ENCODE measurements at places on chromosomes 1 and 21.

DNA sequence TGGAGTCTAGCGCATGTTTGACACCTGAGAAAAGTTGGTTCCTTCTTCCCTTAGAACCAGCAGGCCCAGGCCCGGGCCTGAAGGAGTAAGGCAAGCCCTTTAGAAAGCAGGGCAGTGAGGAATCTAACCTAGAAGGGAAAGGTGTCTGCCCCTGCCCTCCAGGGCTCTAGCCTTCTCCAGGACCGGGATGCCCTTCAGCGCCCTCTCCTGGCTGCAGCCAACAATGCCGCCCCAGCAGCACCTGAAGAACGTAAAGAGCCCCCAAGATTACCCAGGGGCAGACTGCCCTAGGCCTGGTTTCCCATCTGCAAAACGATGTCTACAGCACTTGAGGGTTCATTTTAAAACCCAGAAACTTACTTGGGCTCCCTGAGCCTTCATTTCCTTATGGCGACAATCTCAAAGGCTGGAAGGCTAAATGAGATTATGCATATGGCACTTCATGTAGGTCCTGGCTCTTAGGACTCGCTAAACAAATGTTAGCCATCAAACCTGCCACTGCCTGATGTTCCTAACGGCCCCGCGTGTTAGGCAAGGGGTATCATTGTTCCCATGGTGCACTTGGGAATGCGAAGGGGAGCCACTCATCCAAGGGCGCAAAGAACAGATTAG is 106.7 kb upstream of the KLHDC7A start:
- DNase-seq: no peak

- no peak for DNase-seq
Observed at GRCh38 chr1:9505143-9505542, 34.1 kb upstream of the SLC25A33 start.

DNA sequence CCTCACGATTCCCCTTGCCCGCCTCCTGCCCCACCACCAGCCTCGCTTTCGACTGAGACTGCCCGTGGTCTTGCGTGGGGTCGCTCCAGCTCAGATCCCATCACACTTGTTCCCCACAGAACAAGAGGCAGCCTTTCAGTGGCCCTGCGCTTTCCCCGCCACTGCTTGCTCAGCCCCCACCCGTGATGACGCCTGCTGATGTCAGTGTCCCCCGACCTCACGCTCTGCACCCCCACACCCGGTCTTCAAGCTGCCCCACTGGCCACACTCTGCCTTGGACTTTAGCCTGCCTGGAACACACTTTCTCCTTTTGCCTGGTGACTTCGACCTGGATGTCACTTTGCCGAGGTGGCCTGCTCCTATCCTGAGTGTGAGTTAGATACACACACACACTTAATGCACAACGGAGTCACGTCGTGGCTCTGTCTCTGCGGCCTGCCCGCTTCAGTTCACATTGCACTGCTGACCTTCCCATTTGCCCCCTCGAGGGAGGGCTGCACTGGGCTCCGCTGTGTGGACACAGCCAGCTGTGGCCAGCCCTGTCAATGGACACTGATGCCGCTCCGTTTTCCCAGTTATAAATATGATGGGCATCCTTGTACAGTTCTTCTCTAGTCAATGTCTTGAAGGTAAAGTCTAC is 13.0 kb downstream of the AGPAT3 start:
- no peak for DNase-seq

DNA sequence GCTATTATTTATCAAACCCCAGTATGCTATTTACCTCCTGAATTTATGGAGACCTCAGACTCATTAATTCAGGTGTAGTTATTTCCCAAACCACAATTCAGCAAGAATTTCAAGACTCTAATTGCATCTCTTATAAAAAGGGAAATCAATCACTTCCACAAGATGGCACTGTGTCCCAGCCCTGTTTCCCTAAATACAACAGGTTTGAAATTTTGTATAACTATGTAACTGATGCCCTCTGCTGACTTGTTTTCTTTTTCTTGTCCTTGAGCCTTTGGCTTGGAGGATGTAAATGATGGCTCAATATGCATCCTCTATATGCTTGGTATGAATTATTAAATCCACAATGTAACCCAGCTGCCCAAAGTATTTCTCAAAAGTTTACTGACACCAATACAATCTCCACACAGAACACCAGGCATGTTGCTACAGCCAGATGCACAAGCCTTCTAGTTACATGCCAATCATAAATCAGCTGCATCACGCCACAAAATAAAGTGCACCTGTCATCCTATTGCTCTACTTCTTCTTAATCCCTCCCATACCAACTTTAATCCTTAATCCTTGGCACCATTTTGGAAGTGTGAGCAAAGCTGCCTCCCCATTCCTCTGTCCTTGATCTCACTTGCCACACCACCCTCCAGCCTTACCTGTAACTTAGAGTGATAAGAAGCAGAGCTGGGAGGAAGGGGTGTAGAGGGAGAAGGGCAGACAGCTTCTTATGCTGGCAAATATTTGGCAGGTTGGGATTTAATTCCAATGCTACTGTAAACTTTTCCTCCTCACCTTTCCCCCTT is 9.0 kb downstream of the C1orf105 start:
- no peak for DNase-seq

DNA sequence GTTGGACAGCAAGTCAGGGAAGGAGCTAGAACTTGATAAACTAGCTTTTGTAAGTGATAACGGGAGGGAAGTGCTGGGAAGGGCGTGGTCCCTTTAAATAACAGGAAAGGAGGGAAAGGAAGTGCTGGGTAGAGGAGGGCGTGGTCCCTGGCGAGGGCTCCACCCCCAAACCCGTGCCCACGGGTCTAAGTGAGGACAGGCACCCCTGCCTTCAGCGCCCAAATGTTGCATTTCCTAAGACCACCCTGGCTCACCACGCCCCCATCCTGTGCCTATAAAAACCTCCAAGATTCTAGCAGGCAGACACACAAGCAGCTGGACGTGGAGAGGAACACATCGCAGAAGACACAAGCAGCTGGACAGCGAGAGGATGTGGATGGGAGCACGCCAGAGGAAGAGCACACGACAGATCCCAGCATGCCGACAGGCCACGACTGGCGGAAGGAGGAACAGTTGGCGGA is 58.5 kb downstream of the PALMD start:
- DNase-seq: no peak

GRCh38 chr21:27614231-27614630 is 647.3 kb upstream of the ADAMTS5 start:
- no peak for DNase-seq

DNA sequence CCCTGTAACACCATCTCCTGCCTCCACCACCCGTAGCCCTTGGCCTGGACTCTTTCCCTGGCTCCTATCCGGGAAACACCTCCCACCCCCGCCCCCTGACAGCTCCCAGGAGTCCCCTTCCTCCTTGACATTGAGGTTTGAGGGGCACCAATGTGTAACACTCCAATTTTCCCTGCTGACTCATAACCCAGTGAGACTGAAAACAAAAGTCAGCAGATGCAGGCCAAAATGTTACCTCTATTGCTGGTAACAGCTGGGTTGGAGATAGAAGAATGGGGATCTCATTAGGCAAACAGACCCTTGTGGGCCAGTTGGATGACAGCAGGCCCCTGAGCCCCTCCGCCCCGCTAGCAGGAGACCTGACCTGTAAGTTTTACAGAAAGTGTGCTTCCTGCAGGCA is 237.2 kb downstream of the KAZN start:
- DNase-seq: no peak

GRCh38 chr1:71224741-71225377 is 144.0 kb upstream of the ZRANB2 start:
- no peak for DNase-seq

DNA sequence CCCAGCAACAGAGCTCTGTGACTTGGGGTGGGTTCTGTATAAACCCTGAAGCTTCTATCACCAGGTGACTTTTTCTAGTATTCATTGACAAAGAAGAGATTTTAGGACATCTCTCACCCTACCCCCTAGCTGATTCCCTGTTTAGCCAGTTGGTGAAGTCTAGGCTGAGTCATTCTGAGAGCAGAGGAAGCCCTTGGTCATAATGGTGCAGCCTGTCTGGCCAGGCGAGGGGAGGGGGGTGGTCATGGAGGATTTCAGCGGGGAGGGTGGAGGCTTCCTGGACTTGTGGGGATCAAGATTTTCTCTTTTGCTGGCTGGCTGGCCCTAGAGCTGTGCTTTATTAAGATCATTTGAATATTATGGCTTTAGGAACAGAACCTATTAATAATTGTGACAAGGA is 262.6 kb downstream of the CAMTA1 start:
- DNase-seq: no peak

DNA sequence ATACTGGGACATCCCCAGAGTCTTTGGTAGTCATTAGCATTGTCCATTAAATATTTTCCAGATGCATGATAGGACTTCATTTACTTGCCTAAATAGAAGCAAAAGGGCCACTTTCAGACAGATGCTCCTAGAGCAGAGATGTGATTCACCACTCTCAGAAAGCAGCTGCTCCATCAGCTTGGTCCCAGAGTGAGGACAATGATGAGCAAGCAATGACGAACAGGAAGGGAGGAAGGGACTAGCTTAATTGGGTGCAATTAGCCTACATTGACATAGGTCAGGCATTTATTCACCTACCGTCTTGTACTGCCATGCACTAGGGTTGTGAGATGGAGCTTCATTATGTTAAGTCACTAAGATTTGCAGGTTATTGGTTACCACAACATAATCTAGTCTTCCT is 85.1 kb upstream of the PLXNA2 start:
- DNase-seq: no peak

GRCh38 chr1:184222652-184223052 is 164.2 kb upstream of the C1orf21 start:
- peak; percentile 28 for DNase-seq

- peak; percentile 54 for DNase-seq
Observed at GRCh38 chr1:19644681-19645410, 735 bp downstream of the NBL1 start.

GRCh38 chr1:37012226-37012625 is 22.1 kb downstream of the GRIK3 start:
- no peak for DNase-seq

DNA sequence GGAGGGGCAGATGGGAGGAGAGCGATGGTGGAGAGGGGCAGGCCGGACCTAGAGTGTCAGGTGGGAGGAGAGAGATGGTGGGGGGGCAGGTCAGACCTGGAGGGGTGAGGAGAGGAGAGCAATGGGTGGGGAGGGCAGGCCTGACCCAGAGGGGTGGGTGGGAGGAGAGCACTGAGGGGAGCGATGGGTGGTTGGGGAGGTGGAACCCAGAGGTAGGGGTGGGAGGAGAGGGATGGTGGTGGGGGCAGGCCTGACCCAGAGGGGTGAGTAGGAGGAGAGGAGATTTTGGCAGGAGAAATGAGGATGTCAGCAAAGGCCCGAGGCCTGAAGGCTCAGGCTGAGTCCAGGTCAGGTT is 157.3 kb upstream of the VAMP3 start:
- DNase-seq: no peak

GRCh38 chr1:222084996-222085395 is 343.1 kb upstream of the DUSP10 start:
- no peak for DNase-seq
